ENCODE measurements at places on chromosomes 2 and 18. TPM values are rescaled to one million over a fixed set of nuclear protein-coding genes. Genes with fewer than 3 reads are reported as not detected.

DNA sequence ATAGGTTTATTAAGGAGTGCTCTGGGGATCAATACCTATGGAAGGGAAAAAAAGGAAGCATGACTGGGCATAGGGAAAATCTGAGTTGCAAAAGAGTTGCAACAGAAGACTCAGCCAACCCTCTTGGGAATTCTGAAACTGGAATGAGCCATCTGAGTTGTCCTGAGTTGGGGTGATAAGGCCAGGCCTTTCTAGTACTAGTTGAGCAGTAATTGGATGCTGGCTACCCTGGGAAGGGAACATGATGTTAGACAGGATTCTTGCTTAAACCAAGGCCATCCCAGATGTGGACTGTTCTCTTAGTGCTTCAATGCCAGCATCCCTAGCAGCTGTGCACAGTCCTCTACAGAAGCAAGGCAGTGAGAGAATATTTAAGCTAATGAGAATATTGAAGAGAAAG lies 348.8 kb upstream of the GULP1 start:
- ATAC-seq, result no peak

Gene OTX1
- total RNA-seq, result 1.8 TPM

- no peak for ATAC-seq
These were observed 197.7 kb upstream of the SH3BP4 start for GRCh38 chr2:234754126-234754525.

Gene FBLN7
- total RNA-seq, result 1.4 TPM

GRCh38 chr2:119173556-119174060 lies 15.1 kb upstream of the C1QL2 start:
- ATAC-seq, result no peak

DNA sequence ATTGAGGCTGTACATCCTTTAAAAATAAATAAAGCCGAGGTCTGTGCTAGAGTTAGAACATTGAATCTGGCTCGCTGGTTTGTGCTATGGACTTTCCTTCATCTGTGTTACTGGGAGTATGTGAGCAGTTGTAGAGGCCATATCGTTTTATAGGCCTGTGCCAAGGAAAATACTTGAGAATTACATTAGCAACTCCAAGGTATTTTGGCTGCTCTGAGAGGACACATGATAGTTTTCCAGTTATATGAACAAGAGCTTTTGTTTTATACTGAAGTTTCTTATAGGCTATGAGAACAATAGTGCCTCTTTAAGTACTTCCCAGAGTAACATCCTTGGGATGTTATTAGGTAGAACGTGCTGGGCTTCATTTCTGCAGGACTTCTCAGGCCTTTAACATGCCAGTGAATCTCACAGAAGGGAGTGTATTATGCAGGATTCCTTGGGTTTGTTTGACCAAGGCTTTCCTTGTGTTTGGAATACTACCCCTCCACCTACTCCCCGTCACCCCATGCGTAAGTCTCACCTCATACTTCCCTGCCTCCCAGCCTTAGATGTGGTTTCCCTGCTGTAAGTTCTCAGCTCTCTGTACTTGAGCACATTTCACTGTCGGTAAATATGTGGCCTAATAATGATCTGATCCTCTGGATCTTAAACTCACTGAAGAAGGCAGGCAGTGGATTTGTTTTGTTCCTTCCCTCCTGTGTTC lies 21.0 kb downstream of the TCF7L1 start:
- no peak for ATAC-seq

Gene STEAP3
- total RNA-seq, result 11.6 TPM

Gene ANTXR1
- 13.9 TPM for total RNA-seq

DNA sequence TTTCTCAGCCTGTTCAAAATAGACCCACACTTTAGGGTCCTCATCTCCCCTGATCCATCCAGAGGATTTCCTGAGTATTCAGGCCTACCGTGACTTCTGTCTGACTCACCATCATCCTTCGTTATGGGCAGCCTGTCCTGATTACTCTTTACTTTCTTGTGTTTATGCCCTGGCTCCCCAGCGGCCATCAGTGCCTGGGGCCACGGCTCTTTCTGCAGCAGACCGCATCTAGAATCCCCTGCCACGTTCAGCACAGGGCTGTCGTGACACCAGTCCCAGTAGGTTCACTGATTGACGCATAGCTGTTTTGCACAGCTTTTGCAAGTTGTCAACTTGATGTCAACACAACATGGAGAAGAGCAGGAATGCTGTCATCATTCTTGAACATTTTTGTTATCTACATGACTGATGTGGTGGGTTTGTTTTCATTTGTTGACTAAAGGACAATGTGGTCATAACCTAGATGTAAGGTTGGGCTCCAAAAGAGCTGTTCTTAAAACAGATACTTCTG lies 225.6 kb downstream of the HAUS1 start:
- no peak for ATAC-seq

Gene NT5DC4
- total RNA-seq, result not detected

DNA sequence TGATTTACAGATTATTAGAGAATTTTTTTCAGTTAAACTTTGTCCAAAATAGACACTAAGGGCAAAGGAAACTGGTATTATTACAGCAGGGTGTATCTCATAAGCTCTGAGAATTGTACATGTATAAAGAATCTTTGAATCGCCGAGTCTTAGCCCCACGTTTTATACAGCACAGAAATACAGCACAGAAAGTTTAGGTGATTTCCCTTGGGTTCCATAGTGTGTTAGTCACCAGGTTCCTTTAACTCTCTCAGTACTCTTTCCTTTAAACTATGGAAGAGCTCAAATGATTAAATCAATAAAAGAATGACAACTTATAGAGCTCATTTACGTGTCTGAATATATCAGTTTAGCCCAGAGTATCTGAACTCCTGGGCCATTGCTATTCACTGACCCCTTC lies 256.8 kb downstream of the NEDD4L start:
- peak; percentile 55 for ATAC-seq

Gene CFAP65
- total RNA-seq, result not detected

Gene TMEM247
- total RNA-seq, result not detected

DNA sequence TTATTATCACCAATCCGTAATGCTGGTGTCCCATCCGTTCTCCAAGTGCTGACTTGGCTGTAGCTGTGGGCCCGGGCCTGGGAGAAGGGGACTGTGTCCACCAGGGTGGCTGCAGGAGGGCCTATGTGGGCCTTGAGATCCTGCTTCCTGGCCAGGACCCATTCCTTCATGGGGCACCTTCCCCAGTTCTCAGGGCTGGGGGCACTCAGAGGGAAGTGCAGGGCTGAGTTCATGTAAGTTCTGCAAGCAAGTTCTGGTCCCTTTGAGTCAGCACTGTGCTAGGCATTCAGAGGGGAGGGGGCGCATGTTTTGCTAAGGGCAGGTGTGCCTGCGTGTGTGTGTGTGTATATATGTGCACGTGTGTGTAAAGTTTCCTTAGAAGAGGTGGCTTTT lies 94.0 kb downstream of the GLI2 start:
- no peak for ATAC-seq

DNA sequence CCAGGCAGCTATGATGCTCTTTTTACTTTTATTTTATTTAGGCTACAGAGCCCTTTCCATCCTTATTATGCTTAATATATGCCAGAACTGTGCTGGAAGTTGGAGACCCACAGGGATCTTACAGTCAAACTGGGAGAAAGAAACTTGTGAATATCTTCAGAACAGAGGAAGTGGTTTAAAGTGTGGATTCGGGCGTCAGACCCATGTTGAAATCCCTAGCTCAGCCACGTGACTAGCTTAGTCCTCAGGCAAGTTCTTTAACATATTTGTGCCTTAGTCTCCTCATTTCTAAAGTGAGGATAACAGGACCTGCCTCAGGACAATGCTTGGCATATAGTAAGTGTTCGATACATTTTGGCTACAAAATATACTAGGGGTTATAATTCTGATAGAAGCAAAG lies 59.1 kb downstream of the MAP3K20 start:
- ATAC-seq, result no peak

DNA sequence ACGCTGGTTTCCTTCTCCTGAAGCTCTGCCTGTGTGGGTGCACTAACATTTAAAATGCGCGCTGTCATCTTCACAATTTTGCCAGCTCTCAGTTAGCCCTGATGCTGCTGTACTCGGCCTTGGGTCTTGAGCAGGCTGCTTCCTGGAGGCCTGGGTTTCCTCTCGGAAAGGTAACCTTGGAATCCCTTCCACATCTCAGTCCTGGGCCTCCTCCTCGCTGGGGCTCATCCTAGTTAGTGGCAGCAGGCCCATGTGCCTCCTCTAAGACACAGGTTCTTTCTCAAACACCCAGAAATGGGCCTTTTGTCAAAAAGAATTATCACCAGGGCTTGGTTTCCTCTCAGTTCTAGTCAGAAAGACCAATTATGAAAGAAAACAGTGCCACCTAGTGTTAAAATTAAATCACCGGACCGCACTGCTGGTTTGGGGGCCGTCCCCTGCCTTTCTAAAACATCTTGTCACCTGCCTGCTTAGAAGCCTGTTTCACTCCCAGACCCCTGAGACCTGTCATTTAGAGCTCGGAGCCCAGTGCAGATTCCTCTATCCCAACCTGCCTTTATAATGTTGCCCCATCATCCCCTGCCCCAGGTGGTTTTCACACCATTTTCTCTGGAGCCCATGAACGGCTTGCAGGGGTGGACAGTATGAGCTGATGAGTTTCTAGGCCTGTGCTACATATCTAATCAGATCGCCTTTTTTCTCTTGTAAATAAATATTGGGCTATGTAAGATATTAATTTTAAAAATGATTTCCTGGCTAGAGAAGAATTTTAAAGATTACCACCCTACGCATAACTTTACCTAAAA lies 42.4 kb downstream of the HK2 start:
- peak; percentile 53 for ATAC-seq

GRCh38 chr2:99401841-99402240 lies 64.7 kb downstream of the EIF5B start:
- no peak for ATAC-seq

GRCh38 chr2:159773426-159773825 lies 24.6 kb downstream of the CD302 start:
- no peak for ATAC-seq

DNA sequence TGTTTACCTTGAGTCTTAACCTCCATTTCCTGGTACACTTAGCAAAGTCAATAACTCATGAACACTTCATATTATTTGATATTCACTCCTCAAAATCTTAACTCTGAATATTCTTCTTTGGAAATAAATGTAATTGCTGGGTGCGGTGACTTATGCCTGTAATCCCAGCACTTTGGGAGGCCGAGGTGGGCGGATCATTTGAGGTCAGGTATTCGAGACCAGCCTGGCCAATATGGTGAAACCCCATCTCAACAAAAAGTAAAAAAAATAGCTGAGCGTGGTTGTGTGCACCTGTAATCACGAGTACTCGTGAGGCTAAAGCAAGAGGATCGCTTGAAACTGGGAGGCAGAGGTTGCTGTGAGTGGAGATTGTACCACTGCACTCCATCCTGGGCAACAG lies 201.3 kb upstream of the DSEL start:
- no peak for ATAC-seq

DNA sequence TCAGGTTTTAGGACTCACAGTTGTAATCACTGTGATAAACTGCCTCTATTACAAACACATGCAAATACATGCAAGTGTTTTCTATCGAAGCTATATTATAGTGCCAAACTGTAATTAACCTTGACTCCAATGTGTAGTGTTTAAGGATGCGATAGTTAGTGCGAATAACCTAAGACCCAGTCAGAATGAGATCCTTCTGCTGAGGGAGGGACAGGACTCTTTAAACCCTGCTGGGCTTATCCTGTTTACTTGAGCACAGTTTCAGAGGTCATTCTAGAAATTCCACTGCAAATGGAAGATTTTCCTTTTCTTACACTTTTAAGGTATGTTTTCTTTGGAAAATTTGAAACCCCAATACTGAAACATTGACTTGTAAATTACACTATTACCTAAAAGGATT lies 68.2 kb downstream of the CALCRL start:
- ATAC-seq, result no peak

Gene CNPPD1
- 49.3 TPM for total RNA-seq

DNA sequence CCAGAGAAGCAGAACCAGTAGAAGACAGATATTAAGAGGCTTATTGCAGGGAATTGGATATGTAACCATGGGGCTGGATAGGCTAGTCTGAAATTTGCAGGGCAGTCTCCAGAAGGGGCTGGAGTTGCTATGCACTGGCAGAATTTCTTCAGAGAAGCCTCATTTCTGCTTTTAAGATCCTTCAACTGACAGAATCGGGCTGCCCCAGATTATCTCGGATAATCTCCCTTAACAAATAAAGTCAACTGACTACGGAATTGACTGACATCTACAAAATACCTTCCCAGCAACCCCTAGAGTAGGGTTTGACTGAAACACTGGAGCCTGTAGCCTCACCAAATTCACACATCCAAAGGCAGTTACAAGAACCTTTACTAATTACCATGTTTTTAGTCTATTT lies 136.4 kb downstream of the SOCS6 start:
- ATAC-seq, result no peak

Gene SH3RF3
- 0.68 TPM for total RNA-seq

- no peak for ATAC-seq
These were observed 7.5 kb upstream of the KCNG2 start for GRCh38 chr18:79789901-79790890.

GRCh38 chr2:16216558-16216945 lies 276.2 kb downstream of the MYCN start:
- ATAC-seq, result no peak

Gene WNT10A
- 3.4 TPM for total RNA-seq

Gene DYSF
- 3.4 TPM for total RNA-seq

GRCh38 chr2:51018145-51018544 lies 13.8 kb downstream of the NRXN1 start:
- ATAC-seq, result no peak

DNA sequence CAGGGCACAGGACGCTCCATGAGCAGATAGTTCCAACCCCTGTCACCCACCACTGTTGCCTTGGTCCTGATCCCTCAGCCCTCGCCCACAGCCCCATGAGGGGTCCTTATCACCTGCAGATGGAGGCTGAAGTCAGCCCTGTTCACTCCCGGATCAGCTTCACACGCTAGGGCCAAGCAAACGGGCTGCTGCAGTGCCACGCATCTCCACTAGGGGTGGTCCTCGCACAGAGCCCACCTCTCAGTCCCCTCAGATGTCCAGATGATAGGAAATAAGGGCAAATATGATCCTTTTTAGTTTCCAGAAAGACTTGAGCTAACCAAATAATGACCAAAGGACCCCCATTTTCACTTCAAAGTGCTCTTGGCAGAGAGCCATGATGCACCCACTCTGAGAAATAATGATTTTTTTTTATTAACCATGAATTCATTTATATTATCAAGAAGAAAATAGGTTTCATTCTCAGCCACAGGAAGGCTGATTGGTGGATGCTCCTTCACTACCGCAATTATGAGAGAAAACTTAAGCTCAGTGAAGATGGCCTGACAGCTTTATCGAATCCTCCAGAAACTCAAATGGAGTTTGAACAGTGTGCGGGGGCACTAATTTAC lies 71.9 kb upstream of the KLHL29 start:
- no peak for ATAC-seq

All from esophagus mucosa (tissue), 1 donor.